ENCODE measurements at places on chromosomes 6 and 20. TPM values are rescaled to one million over a fixed set of nuclear protein-coding genes. Genes with fewer than 3 reads are reported as not detected.

FAM83D gene
- polyA plus RNA-seq, result 6.3 TPM

TREM1 gene
- polyA plus RNA-seq, result 2.8 TPM

CLPSL2 gene
- not detected for polyA plus RNA-seq

DLL1 gene
- 3.6 TPM for polyA plus RNA-seq

SYTL3 gene
- 1.5 TPM for polyA plus RNA-seq

FAM110A gene
- polyA plus RNA-seq, result 8.9 TPM

ACTL10 gene
- polyA plus RNA-seq, result 2.6 TPM

RAET1E gene
- 0.44 TPM for polyA plus RNA-seq

PSORS1C1 gene
- polyA plus RNA-seq, result 3.9 TPM

THEMIS gene
- polyA plus RNA-seq, result not detected

HRH3 gene
- polyA plus RNA-seq, result not detected

PXMP4 gene
- polyA plus RNA-seq, result 4.7 TPM

PRPF6 gene
- 43.1 TPM for polyA plus RNA-seq

OLIG3 gene
- not detected for polyA plus RNA-seq

SDCBP2 gene
- polyA plus RNA-seq, result 83.3 TPM

NAPB gene
- polyA plus RNA-seq, result 7.3 TPM

MYH7B gene
- polyA plus RNA-seq, result 0.42 TPM

EFCAB8 gene
- polyA plus RNA-seq, result not detected

SLC22A2 gene
- polyA plus RNA-seq, result 1.5 TPM

MAP3K7 gene
- polyA plus RNA-seq, result 21.5 TPM

RPN2 gene
- 368 TPM for polyA plus RNA-seq

CDH26 gene
- polyA plus RNA-seq, result 0.96 TPM

OXT gene
- 3.4 TPM for polyA plus RNA-seq

SLPI gene
- 9,786 TPM for polyA plus RNA-seq

Data from hepatocyte (in vitro differentiated cells).